ENCODE measurements at places on chromosomes 13 and 19.

GRCh38 chr19:34260771-34261173, 6.4 kb downstream of the GARRE1 start:
- no peak for DNase-seq

DNA sequence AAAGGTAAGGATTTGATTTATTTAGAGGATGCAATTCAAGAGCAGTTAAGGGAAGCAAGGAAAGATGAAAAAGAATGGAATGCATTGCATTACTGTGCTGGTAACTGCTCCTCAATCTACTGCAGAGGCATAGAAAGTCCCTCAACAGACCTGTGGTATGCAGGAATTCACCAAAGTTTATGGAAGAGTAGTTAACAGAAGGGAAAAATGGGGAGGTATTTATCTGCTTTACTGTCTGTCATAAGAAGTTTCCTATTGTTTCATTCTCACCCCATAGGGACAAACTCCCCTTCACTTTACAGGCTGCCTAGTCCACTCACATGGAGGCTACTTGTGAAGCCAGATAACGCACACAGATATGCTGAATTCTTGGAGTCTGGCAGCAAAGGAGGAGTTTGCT, 354.9 kb upstream of the SPRY2 start:
- DNase-seq, result no peak

DNA sequence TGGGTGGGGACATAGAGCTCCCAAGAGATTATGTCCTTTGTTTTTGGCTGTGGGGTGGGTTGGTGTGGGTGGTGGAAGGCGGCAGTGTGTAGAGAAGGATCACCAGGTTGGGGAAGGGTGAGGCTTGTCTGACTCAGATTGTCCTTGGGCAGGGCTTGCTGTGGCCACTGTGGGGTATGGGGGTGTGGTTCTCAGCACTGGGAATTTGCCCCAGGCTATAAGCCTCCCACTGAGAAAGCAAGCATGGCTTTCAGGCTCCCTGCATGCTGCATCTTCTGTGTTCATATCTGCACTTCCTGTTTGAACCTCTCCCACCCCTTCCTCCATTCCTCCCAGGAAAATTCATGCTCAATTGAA, 34.9 kb downstream of the DNAJC15 start:
- DNase-seq, result no peak

DNA sequence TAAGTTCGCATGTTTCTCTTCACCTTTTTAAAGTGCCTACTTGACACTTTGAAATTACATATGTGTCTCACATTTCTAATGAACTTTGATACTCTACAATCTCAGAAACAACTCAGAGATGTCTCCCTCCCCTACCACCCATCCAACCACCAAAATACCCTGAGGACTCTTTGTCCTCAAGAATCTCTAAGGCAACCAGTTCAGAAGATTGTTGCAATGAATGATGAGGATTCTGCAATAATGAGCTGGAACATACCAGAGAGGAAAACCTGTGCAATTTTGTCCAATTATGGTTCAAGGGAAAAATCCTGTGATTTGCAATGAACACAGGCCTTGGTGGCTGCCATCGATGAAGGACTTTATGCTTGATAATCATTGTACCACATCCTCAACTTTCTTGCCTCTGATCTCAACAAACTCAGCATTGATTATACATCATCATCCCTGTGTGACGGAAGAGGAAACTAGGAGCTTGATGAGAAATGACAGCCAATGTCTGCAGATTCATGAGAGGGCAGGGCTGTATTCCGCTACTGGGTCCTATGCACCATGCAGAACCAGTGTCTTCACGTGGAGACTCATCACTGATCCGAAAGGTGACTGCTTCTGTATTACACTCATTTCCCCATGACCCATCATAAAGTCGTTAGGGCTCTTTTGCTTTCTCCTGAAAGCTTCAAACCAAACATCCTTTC, 1.1 kb downstream of the FPR1 start:
- no peak for DNase-seq

DNA sequence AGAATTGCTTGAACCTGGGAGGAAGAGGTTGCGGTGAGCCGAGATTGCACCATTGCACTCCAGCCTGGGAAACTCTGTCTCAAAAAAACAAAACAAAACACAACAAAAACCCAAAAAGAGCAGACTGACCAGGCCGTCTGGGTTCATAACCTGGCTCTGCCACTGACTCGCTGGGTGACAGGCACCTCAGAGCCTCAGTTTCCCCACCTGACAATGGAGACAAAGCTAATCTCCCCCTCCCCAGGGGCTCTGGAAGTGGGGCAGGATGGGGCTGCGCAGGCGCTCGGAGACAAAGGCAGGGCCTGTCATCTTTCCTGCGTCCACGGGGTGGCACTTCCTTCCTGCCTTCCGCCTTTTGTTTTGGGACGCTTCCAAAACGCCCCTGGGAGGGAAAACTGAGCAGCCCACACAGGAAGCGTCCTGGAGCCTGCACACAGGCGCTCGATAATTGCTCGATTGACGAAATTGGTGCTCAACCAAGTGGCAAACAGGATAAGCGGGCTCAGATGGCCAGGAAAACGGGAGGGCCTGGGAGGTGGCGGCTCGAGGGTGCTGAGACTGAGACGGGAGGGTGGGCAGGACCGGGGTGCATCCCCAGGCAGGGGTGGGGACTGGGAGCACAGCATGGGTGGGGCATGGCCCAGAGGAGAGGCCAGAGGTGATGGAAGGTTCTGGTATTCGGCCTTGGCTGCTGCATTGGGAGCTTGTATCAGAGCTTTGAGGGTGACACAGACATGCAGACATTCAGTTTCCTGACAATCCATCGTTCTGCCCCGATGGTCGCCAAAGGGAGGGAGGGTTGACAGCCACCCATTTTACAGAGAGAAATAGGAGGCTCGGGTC, 17.8 kb downstream of the SPC24 start:
- DNase-seq, result no peak

DNA sequence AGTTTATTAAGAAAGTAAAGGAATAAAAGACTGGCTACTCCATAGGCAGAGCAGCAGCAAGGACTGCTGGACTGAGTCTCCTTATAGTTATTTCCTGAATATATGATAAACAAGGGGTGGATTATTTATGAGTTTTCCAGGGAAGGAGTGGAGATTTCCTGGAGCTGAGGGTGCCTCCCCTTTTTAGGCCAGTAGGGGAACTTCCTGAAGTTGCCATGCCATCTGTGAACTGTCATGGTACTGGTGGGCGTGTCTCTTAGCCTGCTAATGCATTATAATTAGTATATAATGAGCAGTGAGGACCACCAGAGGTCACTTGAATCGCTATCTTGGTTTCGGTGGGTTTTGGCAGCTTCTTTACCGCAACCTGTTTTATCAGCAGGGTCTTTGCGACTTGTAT, 13.5 kb downstream of the ZSCAN5A start:
- no peak for DNase-seq

GRCh38 chr19:49669516-49669915, 3.8 kb downstream of the BCL2L12 start:
- DNase-seq, result no peak

DNA sequence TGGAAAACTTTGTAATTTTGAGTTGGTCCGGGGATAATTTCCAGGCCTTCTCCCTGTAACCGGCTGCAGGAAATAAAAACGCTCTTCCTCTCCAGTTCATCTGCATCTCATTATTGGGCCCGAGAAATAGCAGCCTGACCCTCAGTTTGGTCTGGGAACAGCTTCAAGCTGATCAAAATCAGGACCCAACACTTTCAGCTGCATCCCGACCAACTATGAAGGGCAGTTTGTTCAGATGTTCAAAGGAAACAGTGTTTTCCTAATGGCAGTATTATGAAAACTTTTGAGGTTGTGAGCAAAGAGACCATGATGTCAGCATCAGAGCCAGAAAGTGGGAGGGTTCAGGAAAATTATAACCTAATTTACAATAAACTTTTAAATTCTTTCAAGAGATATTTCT, 35.7 kb downstream of the STK24 start:
- DNase-seq, result no peak

GRCh38 chr13:32627793-32628192, 41.5 kb downstream of the PDS5B start:
- DNase-seq, result no peak

DNA sequence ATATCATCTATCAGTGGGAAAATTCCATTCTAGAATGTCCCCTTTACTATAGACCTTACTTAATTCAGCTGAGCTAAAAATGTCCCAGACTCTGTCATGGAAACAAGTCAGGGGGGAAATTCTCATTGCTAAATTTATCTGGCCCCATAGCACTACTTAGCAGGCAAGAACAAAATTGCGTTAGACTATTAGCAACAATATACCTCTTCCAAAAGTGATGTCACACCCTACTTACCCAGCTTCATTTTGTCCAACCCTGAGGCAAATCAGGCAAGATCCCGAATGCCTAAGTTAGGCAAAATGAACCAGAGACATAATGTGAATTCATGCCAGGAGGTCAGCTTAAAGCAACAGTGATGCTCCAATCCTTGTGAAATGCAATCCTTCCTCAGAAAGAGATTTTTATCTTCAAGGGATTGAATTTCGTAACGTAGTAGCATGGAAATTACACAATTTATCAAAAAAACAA, 93.7 kb downstream of the FRY start:
- DNase-seq, result no peak

- DNase-seq, result no peak
Measured at GRCh38 chr13:67076378-67076777, 153.8 kb downstream of the PCDH9 start.

DNA sequence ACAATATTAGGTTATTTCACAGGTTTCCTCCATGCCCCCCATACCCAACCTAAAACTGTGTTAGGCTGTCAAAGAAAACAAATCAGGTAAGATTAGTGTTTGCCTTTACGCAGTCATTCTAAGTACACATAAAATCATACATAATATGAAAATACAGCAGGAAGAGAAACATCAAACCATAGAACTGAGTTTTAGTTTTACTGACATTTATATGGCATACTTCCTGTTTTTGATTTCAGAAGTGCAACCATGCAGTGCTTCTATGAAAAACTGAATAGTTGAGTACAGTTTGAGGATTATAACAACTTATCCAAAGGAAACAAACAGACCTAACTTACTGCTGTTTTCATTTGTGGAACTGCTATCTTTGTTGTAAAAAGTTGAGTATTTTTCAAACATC, 91.3 kb downstream of the KCNRG start:
- DNase-seq, result no peak

DNA sequence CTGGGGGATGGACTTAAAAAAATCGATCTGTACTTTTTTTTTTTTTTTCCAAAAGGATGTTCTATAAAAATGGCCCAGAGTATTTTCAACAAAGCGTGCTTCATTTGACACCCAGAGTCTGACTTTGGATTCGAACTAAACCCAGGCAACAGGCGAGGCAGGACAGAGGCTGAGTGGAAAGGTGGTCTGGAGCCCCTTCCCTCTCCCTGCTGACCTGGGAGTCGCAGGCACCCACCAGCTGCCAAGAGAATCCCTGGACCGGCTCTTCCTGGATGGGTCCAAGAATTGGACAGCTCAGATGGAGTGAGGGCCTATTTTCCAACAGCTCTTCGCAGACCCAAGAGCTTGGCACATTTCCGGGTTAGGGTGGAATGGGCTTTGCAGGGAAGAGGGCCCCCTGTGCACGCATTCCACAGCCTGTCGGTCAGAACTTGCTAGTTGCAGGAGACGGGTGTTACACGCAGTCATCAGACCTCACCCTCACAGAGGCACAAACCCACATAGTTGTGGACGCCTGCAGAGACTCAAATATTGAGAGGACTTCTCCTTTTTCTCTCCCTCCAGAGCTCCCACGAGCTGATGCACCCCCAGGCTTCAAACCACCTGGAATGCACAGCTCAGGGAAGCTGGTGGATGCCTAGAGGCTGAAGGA, 15.2 kb downstream of the KCTD15 start:
- no peak for DNase-seq

- DNase-seq, result no peak
Measured at GRCh38 chr19:4781801-4782200, 9.7 kb upstream of the FEM1A start.

DNA sequence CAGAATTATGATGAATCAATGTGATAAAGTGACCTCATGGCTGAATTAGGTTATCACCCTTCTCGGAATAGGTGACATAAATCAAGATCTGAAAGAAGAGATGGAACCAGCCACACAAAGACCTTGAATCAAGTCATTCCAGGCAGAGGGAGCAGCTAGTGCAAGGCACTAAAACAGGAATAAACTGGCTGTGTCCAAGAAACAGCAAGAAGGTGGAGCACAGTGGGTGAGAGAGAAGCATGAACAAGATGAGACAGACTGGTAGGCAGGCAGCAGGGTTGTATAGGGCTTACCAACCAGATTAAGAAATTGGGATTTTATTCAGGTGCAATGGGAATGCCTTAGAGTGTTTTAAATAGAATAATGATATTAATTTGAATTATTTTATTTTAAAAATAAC, 470.3 kb downstream of the PCDH20 start:
- DNase-seq, result no peak

DNA sequence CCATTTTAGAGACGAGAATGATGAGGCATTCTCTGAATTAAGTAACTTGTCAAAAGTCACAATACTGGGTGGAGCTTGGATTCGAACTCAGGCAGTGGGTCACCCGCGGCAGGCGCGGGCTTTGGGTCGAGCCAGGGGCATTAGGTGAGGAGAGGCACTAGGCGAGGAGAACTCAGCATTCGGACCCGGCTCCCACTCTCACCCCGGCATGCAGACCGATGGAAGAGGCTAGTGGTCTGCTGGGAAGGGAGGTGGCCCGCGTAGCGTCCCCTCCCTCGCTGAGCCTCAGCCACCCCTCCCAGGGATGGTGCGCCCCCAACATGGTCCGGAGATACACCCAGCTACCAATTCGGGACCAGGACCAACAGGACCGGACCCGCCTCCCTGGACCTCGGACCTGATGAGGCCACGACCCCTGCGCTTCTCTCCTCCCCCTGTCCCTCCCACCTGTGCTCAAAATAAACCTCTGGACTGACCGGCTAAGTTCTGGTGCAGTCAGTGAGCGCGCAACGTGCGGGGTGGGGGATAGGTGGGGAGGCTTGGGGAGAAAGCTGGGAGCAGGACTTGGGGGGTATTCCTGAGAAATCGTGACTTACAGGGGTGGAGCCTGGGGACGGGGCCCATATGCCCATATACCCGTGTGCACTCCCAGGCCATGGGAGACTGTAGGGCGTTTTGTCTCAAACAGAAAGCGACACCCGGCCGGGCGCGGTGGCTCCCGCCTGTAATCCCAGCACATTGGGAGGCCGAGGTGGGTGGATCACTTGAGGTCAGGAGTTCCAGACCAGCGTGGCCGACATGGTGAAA, 1.3 kb upstream of the SNAPC2 start:
- no peak for DNase-seq

GRCh38 chr19:7242601-7243258, 51.5 kb downstream of the INSR start:
- DNase-seq, result no peak

- DNase-seq, result no peak
Measured at GRCh38 chr19:34171539-34171876, 796 bp upstream of the LSM14A start.

DNA sequence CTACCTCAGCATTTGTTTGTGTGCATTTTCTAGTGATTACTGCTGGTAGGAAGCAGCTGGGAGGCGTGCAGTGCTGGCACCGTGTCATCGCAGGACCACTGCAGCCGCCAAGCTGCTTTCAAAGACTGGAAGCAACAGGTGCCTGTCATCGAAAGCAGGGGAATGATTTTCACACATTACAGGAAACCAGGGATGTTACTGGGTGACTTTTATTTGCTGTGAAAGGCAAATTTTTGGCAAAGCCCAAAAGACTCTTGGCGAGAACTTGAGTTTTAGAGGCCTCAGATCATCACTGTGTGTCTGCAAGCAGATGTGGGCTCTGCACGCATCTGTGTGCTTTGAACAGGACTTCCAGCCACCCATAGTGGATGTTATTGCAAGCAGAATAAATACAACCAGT, 176.4 kb downstream of the FLT1 start:
- DNase-seq, result no peak

- DNase-seq, result no peak
Measured at GRCh38 chr13:109273326-109273751, 513.0 kb downstream of the IRS2 start.

GRCh38 chr19:588093-588740, 1.5 kb upstream of the HCN2 start:
- peak; percentile 32 for DNase-seq
